AG08395 (cell line): ENCODE measurements at places on chromosomes 5 and 9.

- peak; percentile 63 for DNase-seq
Observed at GRCh38 chr5:37900692-37901091, 60.9 kb upstream of the GDNF start.

DNA sequence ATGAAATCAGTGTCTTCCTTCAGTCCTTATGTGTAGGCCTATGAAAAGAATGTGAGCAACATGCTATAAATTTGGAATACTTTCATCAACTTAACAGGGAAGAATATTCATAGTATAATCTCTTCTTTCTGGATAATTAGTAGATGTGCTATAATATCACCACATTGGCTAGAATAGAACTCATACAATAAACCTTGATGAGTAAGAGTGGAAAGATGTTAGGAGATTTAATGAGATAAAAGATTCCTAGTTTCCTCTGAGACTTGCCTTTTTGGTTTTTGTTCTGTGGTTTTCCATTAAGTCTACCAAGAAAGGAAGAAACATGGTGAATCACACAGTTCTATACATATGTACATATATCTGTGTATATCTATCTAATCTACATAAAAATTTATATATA lies 301.8 kb upstream of the PRR16 start:
- no peak for DNase-seq

DNA sequence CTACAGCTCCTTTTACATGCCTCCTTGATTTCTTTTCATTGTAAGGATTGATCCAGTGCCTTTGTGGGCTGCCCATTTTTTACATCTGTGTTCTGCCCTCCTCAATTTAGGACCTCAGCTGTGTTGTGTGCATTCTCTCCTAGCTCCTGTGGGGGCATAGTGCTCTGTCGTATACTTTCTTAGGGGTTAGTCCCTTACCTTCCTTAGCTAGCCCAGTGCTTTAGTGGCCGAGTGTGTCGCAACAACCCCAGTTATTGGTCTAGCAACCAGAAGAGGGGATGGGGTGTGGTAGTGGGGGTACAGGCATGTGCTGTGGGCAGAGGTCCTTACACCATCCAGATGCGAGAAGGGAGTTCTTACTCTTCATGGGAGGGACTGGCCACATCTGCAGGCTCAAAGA lies 12.1 kb downstream of the MTRR start:
- DNase-seq: no peak

- DNase-seq: peak; percentile 24
Observed at GRCh38 chr9:121505903-121506735, 6.5 kb upstream of the GGTA1 start.

DNA sequence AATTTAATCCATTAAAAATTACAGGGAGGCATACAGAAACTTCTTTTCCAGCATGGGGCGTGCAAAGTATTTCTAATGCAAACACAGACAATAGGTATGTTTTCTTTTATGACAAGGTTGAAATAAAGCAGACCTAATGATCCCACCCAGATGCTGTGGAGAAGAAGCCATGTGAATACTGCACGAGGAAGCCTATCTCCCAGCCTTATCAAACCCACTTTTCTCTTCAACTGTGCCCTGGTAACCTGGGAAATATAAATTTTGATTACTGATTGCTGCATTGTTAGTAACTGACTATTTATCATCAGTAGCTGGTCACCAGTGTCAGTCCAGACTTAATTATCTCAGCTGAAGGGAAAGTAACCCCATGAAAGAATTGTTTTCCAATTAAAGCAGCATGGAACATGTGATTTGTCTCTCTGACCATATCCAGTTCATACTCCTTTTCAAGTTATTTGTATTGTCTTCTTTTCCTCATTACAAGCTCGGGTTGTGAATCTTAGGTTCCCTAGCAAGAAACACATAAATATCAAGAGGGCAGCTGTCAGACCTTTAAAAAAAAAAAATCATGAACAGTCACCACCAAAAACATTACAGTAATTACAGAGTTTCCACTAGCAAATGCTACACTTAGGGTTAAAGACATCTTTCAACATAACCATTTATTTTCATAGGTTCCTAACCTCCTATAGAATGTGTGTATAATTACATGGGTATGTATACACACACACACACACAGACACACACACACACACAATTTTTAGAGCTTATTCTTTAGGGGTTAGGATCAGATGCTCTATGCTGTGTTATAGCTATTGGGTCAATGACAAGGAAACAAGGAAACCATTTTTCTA lies 50.3 kb downstream of the SEMA6A start:
- DNase-seq: no peak

DNA sequence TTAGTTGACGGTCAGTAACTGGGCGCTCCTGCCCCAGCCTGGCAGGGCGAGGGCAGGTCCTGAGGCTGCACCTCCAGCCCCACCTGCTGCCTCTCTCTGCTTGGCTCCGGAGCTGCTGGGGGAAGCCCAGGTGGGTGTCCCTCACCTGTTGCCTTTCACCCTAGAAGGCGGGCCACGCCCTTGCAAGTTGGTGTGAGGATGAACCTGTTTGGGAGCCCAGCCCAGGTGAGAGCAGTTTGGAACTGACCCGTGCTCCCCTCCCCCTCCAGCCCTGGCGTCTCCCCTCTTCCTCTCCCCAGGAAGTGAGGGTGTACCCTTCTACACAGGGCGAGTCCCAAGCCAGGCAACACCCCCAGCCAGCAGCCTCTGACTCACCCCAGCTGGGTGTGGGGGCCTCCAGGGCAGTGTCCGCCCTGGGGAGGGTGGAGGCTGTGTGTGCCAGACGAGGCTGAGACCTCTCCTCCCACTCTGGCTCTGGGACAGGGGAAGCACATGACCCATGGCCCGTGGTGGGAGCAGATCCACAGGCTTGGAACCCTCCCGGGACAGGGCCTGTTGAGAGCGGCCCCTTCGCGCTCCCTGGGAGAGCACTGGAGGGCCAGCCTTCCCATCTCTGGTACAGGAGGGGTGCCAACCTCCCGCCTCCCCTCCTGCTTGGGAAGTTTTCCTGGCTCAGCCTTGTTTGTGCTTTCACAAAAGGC lies 10.4 kb downstream of the LRRC8A start:
- peak; percentile 96 for DNase-seq

DNA sequence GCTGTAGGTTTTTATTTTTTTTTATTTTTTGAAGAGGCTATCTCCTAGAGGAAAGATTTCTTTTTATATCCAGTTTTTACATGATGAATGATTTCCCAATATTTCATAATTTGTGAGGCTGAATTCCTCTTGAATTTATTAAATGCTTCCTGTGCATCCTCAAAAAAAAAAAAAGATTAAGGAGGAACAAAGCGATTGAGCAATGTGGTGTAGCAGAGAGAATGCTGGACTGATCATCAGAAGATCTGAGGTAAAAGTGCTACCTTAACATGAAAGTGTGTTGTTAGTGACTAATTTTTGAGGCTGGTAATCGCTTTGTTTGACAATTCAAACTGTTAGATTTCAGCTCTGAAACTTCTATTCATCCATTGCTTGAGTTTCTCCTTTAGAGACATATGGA lies 125.1 kb downstream of the ESM1 start:
- no peak for DNase-seq

DNA sequence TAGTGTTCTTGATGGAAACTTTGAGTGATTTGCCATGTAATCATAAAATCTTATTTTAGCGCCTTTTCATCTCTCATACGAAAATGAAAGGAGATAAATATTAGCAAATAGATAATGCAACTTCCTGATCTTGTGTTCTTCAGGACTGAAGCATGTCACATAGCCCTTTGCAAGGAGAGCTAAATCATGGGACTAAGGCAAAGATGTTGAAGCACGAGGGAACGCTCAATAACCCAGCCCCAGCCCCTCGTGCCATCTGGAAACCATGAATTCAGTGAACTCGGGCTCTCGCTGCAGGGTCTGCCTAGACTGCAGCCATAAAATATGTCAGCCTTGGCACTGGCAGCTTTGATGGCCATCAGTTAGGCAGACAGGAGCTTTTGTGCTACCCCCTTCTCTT lies 58.2 kb downstream of the F2RL2 start:
- no peak for DNase-seq

DNA sequence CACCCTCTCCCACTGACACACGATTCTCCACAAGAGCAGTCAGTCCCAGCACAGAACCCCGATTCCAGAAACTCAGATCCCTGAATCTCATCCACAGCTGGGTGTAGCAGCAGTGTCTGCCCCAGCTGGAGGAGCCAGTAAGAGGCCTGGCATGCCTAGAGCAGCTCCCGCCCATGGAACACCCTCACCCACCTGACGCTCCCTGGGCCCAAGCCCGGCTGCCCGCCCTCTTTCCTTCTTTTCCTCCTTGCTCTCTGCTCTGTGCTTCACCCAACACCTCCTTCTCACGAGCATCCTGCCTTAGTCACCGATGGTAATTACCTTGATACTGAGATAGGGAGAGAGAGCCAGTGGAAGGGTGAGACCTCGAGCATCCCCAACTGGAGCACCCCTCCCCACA lies 8.7 kb downstream of the PCDH1 start:
- DNase-seq: no peak

DNA sequence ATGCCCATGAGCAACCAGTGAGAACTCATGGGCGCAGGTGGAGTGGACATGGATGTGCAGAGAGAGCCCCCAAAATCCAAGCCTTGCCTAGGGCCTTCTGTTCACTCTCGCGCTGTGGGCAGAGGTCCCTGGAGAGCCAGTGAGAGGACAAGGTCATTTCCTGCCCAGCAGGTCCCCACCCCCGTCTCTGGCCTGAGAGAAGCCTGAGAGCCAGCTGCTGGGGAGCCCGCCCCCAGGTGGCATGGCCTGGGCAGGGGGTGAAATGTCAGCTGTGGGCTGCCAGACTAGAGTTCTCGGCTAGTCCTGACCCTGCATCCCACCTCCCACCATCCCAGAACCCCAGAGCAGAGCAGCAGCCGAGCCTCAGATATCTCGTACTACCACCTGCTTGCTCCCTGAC lies 85.3 kb downstream of the BARX1 start:
- no peak for DNase-seq

DNA sequence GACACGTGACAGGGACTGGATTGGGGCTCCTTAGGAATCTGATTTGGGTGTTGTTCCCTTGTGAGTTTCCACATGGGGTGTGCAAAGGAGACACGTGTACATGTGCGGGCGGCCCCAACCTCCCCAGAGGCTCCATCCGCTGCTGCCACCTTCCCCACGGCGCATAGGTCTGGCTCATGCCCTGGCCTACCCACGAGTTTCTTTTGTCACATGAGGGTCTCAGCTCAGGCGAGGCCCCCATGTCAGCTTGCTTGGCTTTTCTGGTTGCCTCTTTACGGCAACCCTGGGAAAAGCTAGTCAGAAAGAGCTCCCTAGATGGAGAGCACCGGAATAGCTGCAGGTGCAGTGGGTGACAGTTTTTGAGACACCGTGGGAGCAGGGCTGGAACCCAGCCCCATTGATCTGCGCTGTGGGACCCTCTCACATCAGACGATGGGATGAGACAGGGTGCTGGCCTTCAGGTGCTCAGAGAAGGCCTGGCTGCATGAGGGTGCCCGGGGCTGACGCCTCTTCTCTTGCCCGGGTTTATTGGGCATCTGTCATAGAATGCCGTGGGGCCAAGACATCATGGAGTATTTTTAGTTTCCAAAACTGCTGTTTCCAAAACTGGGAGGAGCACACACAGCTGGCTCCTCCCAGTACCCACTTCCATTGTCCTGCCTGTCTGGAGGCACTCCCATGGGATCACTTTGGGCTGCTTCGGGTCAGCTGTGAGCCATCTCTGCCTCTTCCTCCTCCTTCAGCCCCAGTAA lies 107.8 kb downstream of the WNK2 start:
- no peak for DNase-seq

DNA sequence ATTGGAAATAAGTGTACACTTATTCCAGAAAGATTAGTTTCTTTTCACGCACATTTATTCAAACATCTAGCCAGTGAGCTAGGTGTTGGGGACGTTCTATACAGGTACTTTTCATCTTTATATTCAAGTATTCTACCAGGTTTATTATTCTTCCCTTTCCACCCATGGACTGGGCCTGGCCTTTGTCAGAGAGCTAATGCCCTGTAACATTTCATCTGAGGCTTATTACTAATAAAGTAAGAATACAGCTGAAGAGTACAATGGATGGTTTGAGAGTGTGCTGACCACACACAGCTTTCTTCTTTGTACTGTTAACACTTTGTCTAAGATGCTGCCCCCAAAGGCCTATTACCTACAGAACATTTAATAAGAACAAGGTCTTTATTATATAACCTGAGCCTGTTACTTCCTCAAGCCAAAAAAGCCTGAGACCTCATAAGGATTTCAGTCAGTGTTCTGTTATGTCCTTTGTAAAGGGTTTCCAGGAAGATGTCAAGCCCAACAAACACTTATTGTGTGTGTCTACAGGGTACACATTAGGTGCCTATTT lies 93.5 kb downstream of the ZNF608 start:
- DNase-seq: no peak

DNA sequence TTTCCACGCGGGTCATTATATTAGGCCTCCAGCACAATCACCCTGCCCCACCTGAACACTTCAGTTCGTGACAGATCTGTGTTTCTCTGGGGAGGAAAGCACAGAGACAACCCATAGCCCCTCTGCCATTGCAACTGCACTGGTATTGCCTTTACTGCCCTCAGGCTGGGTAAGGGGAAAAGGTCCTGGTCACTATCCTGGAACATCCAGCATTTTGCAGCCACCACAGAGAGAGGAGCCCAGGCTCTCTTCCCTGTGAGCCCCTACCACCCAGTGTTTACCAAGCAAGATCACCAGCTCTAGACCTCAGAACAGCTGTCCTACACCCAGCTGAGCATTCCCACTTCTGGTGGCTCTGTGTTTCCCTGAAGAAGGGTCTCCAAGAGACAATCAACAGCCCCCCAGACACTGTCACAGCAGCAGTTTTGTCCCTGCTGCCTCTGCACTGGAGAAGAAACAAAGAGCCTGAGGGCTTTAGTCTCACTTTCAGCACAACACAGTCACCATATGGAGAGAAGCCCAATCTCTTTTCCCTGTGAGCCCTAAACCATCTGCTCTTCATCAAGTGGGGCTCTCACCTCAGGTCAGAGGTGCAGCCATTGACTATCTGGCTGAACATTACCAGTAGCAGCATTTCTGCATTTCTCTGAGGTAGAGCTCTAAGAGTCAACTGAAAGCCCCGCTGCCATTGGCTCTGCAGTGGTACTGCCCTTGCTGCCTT lies 655.2 kb upstream of the FAM174A start:
- DNase-seq: no peak

DNA sequence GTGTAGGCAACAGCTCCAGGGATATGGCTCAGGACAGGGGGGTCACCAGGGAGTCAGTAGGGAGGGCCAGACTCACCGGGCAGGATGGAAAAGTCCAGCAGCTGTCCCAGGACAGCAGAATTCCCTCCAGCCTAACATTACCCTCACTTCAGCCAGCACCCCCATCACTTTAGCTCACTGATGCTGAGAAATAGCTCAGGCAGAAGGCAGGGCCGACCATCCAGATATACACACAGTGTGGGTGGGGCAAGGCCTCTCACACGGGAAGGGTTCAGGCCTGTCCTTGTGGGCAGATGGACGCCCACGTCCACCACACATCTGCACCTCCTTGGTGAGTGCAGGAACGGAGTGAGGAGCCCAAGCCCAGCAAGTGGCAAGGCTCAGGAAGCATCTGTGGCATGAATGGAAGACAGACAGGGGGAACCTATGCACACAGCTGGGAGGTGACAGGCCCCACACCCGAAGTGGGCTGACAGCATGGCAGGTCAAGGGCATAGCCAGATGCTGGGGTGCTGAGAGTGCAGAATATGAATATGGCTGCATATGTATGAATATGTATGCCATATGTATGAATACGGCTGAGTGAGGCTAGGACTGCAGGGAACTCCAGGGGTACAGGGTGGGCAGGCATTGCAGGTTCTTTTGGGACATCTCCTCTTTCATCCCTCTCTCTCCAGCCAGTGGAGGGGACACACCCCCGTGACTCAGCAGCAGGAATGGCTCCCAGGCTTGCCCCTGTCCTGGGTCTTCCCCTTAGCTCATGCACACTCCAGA lies 17.0 kb downstream of the BICD2 start:
- peak; percentile 62 for DNase-seq
